Cortex of kidney (tissue), 1 donor: ENCODE measurements at places on chromosomes 3 and 15.

GRCh38 chr15:32701863-32702262, 15.9 kb upstream of the GREM1 start:
- no peak for DNase-seq

- no peak for DNase-seq
Measured at GRCh38 chr3:151816091-151816604, 2.2 kb downstream of the AADAC start.

GRCh38 chr15:48040166-48040817, 80.5 kb upstream of the SLC24A5 start:
- no peak for DNase-seq

GRCh38 chr3:96483781-96484180, 330.6 kb upstream of the EPHA6 start:
- DNase-seq: no peak

DNA sequence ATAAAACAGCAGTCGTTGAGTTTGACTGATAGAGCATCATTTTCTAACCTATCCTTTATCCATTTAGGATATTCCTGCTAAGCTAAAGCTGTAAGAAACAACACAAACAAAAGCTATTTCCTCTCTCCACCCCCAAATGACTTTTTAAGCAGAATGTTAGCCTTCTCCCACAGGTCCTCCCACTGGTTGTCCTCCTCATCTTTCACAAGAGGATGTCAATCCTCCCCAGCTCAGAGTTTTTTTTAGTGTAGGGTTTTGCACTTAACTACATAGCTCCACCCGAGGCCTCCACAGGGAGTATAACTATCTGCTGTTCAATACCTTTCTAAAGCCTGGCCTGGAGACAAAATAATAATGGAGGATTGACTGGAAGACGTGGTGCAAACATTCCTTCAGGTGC, 7.8 kb downstream of the SETMAR start:
- no peak for DNase-seq

GRCh38 chr3:73243740-73244139, 182.3 kb downstream of the EBLN2 start:
- DNase-seq: no peak

DNA sequence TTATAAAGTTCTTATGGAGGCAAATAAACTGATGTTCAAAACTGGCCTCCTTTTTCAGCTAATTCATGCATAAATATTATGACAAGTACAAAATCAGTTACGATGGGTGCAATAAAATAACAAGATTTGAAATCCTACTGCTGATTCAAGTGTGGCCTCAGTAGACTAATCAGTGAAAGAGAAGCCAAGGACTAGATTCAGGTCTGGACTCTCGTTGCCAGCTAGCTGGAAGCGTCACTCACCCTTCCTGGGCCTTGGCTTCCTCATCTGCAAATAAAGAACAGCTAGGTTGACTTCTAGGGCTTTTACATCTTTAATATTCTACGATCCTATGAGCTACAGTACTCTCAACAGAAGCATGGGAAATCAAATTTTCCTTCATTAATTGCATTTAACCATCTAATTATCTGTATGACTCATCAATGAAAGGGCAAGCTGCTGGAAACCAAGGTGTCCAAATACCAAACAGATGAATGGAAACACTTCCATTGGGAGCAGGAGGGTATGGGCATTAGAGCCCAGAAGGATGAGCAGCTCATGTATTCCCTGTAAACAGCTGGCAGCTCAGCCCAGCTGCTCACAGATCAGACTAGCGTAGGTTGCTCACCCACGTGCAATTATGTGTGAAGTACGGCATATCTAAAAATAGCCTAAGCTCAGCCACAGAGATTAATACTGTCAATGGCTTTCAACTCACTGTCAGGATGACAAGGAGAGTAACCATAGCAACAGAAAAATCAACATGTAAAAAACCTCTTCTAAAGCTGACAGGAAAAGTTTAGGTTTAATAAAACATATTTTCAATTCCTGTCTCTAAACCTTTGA, 294.8 kb downstream of the PLCL2 start:
- DNase-seq: no peak

DNA sequence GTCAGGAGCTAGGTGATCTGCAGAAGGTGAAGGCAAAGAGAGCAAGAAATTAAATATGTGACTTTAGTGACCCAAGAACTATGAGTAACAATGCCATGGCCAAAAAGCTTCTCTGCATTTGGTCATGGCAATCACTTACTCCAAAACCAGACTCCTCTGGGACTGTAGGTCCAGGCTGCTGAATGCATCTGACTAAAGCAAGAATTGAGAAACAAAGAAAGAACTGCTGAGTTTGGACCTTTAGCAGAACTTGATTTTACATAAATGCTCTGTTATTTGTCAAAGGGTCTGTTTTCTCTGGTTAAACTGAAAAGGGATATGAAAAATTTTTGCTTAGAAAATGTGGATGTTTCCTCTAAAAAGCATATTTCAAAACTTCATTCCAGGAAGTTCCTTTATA, 1102.2 kb downstream of the IGSF11 start:
- DNase-seq: no peak

DNA sequence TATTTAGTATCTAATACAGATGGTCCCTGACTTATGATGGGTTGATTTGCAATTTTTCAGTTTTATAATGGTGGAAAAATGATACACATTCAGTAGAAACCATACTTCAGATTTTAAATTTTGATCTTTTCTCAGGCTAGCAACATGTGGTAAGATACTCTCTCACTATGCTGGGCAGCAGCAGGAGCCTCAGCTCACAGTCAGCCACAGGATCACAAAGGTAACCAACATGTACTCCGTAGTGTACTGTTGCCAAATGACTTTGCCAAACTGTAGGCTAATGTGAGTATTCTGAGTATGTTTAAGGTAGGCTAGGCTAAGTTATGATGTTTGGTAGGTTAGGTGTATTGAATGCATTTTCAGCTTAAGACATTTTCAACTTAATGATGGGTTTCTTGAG, 498.6 kb upstream of the DPPA4 start:
- DNase-seq: no peak

DNA sequence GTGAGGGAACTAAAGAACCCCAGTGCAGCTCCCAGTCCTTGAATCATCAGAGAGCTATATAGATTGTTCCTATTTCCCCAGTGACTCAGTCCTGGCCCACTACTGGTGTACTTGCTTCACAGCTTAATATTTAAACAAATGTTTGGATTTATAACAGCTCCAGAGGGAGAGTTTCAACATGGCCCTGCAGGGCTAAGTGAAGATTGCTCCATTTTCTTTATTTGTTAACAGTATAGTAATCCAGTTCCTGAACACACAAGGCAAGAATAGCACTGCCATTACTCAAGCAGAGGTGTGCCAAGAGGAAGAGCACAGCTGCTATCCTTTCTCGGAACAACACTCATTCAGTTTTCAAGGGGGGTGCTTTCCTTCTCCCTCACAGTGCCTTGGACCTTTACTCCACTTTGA, 6.5 kb downstream of the SQOR start:
- no peak for DNase-seq

GRCh38 chr3:15794842-15795650, 2.7 kb downstream of the ANKRD28 start:
- DNase-seq: no peak

- DNase-seq: no peak
Measured at GRCh38 chr15:70284438-70285214, 186.9 kb upstream of the TLE3 start.

DNA sequence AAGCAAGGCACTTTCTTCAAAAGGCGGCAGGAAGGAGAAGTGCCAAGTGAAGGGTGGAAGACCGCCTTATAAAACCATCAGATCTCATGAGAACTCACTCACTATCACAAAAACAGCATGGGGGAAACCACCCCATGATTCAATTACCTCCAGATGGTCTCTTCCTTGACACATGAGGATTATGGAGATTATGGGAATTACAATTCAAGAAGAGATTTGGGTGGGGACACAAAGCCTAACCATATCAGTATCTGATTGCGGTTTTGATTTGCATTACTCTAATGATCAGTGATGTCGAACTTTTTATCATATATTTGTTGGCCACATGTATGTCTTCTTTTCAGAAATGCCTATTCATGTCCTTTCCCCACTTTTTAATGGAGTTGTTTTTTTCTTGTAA, 549.3 kb upstream of the IL12A start:
- DNase-seq: no peak

- DNase-seq: no peak
Measured at GRCh38 chr3:65593780-65594752, 444.7 kb downstream of the MAGI1 start.

GRCh38 chr15:52419494-52419893, 109.2 kb downstream of the MYO5A start:
- no peak for DNase-seq

DNA sequence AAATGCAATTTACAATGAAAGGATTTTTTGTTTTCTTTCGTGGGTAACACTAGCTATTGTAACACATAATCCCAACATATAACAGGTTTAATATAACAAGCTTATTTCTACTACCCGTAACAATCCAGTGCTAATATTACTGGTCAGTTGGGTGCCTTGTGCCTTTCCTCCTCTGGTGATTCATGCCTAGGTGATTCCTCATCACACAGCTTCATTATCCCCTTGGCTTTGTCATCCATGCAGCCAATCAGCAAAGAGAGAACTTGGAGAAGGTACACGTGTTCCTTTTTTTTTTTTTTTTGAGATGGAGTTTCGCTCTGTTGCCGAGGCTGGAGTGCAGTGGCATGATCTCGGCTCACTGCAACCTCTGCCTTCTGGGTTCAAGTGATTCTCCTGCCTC, 30.7 kb downstream of the CHST14 start:
- DNase-seq: no peak

- no peak for DNase-seq
Measured at GRCh38 chr15:55737373-55737772, 5.6 kb downstream of the PRTG start.

GRCh38 chr3:50525987-50526386, 22.6 kb upstream of the CACNA2D2 start:
- DNase-seq: no peak

- no peak for DNase-seq
Measured at GRCh38 chr15:62656071-62656470, 386.5 kb upstream of the TPM1 start.

DNA sequence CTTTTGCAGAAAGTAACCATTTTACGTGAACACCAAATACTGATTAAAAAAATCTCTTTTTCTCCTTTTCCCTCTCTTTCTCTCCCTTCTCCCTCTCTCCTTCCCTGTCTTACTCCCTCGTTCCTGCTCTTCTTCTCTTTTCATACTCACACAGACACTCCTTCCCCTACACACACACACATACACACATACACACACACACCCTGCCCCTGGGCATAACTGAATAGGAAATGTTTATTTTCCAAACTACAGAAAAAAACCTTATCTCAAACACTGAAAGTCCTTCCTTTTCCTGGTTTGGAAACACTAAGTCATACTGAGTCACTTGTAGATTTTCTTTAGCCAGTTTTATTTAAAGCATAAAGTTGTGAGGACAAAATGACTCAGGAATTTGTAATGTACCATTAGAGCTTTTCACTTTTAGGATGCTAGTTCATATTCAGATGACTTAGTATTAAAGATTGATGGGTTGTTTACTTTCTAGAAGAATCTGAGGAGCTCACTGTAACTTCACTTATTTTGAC, 62.4 kb downstream of the MBNL1 start:
- no peak for DNase-seq

DNA sequence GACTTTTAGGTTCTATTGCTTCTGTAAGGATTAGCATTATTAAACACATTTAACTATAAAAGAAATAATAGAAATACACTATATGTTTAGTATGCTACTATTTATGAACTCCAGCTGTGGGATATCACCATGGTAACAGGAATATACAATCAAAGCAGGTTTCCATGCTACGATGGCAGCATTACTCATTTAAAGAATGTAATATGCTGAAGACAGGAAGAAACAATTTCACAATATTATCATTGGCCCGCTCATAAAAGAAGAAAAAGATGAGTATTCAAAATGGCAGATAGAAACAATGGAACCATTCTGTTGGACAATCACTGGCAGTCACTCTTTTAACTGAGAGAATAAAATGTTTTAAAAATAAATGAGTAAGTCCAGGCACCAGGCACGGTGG, 153.4 kb downstream of the CBLB start:
- no peak for DNase-seq

- no peak for DNase-seq
Measured at GRCh38 chr3:150739200-150739863, 23.6 kb downstream of the SIAH2 start.

DNA sequence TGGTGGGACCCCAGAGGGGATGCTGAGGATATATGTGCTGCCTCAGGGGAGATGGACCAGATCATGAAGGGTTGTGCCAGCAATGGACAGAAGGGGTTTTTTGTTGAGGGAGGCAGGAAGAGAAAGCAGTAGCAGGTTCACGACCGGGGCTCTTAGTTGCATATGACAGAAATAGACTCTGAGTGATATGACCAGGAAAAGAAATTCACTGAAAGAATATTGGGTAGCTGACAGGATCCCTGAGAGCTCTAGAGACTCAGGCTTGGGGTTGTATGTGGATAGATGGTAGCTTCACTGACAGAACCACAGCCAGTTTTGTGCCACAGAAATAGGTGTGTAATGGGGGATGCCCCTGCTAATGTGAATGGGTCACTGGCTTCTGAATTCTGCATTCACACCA, 241.6 kb downstream of the ZNF621 start:
- no peak for DNase-seq

DNA sequence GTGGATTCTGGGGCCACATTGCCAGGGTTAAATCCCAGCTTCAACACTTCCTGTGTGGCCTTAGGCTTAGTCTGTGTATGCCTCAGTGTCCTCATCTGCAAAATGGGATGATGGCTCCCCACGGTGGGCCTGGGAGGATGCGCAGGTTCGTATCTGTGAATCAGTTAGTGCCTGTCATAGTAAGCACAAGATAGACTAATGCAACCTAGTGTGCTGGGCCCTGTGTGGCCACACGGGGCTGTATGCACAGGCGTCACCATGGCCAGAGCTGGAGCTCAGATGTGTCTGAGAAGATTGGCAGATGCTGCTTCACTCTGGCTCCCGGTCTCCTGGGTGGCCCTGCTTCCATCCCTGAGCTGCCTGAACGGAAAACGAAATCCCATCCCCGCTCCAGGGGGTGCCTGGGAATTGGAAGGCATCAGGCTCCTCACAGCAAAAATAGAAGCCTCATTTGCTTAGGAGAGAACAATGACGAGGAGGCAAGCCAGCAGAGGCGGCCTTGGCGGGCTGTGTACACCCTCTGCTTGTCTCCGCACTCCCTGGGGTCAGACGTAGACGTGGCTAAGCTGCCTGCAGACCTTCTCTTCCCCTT, 103.6 kb downstream of the APBA2 start:
- no peak for DNase-seq

GRCh38 chr15:93072411-93073394, 16.3 kb downstream of the RGMA start:
- DNase-seq: no peak

GRCh38 chr15:66679657-66680108, 22.4 kb upstream of the SMAD6 start:
- no peak for DNase-seq

DNA sequence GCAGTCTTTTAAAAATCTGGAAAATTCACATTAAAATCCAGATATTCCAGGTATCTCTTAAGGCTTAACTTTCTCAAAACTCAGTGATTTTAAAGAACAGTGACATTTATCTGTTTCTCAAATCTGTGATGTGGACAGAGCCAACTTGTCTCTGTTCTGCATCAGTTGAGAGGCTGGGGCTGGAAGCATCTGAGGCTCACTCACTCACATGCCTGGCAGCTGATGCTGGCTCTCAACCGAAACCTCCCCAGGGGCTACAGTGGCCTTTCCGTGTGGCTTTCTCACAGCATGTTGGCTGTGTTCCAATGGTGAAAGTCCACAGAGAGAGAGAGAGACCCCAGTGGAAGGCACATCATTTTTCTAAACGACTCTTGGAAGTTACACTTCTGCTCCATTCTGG, 53.5 kb downstream of the CEMIP start:
- no peak for DNase-seq
